D341Med (cell line): ENCODE measurements at places on chromosomes 5 and 9.

DNA sequence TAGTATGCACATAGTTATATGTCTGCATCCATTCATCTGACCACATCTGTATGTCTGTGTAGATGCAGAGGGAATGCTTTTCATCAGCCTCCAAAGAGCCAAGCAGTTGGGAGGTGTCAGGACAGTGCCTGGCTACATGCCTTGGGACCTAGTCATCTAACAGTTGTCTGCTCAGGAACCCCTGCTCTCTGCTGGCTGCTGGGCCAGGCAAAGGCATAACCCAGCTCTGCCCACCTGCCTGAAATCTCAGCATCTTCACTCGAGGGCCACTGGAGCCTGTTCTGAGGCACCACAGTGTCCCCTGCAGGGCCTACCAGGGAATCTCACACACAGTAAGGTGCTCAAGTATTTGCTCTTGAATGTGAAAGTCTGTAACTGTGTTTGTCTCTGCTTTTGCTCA, 3.7 kb downstream of the C9orf50 start:
- peak; percentile 72 for DNase-seq

- no peak for DNase-seq
These were observed 8.1 kb downstream of the HBEGF start for GRCh38 chr5:140338336-140338735.

- DNase-seq: peak; percentile 36
These were observed 2.2 kb downstream of the PRDM12 start for GRCh38 chr9:130666393-130667119.

DNA sequence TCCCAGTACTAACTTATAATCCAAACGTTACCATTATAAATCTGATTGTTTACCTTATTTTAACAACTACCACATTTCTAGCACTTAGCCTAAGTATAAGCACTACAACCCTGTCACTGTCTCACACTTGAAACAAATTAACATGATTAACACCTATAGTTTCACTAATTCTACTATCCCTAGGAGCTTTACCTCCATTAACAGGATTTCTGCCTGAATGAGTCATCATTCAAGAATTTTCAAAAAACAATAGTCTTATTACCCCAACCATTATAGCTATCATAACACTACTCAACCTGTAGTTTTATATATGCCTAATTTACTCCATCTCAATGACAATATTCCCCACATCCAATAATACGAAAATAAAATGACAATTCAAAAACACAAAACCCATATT, 89.6 kb downstream of the INSL6 start:
- no peak for DNase-seq

DNA sequence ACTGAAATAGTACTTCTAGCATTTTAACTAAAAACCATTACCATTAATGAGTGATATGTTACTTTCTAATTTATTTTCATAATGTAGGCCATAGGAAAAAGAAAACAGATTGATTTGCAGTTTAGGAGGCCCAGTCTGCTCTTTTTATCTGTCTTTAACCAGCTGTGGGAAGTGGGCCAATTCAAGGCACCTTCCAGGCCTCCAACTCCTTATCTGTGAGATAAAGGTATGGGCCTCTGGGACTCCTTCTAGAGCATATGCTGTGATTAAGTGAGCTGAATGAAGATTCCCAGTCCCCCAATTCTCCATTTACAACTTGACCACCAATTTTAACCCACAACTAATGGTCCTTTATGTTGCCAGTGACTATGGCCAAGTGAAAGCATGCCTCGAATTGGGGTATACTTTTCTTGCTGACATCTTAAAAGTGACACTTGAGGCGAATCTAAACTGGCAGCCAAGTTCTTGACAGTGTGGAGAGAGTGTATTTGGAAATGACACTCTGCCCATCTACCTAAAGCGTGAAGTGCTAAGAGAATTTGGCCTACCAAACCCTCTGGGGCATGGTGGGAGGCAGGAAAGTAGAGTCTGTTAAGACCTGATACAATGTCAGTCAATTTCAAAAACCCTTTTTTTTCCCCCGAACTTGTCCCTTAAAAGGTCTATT, 88.3 kb downstream of the PIK3R1 start:
- DNase-seq: no peak

DNA sequence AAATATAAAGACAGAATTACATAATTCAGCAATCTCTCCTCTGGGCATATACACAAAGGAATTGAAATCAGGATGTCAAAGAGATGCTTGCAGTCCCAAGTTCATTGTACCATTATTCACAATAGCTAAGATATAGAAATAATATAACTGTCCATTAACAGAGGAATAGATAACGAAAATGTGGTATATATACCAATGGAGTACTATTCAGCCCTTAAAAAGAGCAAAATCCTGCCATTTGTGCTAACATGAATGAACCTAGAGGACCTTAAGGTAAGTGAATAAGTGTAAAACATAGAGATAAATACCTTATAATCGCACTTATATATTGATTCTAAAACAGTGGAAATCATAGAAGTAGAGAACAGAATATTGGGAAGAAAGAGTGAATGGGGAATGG, 7.0 kb downstream of the ST8SIA4 start:
- no peak for DNase-seq

DNA sequence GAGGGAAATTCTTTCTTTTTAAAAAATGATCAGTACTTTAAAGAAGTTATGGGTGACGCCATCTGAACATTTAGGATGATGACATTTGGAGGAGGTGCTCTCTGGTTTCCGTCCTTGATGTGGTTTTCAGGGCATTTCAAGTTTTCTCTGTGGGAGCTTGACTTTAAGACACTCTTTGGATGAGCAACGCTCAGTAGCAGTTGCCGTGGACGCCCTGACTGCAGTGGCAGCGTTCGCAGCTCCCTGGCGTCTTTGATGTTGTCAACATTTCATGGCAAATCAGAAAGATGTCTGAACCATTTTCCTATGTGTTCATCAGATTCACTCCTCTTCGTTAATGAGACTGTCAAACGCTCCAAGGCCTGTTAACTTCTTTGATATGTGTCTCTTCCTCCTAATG, 86.1 kb downstream of the ZNF354C start:
- DNase-seq: no peak

- DNase-seq: no peak
These were observed 160.2 kb downstream of the SSBP2 start for GRCh38 chr5:81590498-81591384.
